ENCODE measurements at places on chromosomes 5 and 9.

GRCh38 chr5:15704397-15704947 lies 204.5 kb downstream of the FBXL7 start:
- DNase-seq = no peak

DNA sequence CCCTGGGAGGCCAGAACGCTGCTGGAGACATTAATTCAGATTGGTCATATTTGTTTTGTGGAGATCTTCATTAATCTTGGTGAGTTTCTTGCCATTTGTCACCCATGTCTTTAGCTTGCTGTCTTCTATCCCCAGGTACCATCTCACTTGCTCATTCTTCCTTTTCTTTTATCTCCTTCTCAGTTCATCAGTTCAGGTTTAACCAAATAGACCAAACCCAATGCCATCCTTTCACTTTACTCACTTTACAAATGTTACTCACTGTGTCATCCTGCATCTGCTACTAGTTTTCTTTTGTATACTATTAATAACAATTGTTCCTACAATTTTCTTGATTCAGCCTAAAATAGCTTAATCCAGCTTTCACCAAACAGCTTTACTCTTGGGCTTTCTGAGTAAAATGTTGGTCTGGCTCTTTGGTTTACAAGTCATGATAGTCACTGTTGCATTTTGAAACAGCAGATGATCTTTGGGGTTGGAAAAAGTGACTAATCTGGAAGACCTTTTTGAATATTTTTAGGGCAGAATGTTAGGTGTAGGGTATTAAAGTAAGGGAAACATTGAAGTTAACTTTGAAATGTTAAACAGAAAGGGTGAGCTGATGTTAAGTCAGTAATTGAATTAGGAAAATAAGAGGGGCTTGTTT lies 246.9 kb downstream of the ZSWIM6 start:
- DNase-seq = no peak

DNA sequence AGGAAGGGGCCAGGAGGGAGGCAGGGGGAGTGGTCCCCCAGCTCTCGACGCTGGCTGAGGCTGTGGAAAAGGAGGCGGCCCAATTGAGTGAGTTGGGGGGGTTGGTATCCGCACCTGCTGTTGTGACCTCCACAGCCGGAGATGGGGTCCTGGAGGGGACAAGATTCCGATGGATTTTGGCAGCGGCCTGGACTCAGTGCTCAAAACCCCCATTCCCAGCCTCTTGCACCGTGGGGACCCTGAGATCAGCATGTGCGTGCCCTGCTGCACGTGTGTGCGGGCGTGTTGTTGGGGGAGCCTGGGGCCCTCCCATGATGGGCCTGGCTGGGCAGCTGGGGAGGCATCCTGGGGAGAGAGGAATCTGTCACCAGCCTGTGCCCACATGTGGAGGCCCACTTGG lies 15.0 kb downstream of the CNTFR start:
- no peak for DNase-seq

- DNase-seq = peak; percentile 60
Observed at GRCh38 chr5:79236362-79236969, 535 bp downstream of the JMY start.

GRCh38 chr5:40797273-40798011 lies 732 bp downstream of the PRKAA1 start:
- peak; percentile 87 for DNase-seq

DNA sequence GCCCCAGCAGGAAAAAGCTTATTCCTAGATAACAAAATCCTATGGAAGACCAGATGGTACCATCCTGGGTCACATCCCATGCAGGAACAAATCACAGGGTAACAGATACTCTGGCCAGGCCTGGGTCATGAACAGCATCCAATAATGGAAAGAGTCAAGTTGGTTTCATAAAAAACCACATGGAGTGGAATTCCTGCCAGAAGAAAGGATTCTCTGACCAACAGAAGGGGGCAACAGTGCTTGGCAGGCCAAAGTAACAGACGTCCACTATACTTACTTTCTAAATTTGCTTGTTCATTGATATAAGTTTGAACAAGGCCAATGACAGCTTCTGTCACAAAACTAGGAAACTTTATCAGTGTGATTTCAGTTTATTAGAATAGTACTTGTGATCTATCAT lies 273.5 kb downstream of the ARRDC3 start:
- peak; percentile 13 for DNase-seq

DNA sequence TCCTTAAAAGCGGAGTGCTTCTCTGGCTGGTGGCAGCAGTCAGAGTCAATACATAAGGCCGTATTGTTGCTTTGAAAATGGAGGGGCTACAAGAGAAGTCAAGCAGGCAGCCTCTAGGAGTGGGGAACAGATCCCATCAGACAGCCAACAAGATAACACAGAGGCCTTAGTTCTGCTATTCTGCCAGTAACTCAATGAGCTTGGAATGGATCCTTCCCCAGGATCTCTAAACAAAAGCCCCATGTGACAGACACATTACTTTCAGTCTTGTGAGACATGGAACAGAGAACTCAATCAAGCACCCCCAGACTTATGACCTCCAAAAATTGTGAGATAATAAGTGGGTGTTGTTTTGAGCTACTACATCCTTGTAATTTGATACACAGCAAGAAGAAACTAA lies 158.6 kb downstream of the RFX3 start:
- DNase-seq = no peak

DNA sequence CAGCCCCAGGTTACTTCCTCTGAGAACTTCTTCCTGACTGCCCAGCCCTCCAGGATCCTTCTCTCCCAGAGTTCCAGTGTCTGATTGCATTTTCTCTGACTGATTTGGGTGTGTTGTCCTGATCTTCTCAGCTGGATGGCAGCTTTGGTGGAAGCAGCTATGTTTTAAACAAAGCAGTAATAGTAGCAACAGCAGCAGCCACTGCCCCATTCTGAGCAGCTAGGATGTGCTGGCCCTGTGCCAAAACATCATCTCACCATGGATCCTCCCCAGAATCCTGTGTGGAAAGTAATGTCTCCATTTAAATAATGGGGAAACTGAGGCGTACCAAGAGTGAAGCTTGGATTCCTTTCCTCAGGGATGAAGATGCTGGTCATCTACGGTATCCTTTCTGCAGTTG lies 46.4 kb upstream of the PSD2 start:
- DNase-seq = no peak

- no peak for DNase-seq
Observed at GRCh38 chr5:100424787-100425186, 110.4 kb upstream of the FAM174A start.

DNA sequence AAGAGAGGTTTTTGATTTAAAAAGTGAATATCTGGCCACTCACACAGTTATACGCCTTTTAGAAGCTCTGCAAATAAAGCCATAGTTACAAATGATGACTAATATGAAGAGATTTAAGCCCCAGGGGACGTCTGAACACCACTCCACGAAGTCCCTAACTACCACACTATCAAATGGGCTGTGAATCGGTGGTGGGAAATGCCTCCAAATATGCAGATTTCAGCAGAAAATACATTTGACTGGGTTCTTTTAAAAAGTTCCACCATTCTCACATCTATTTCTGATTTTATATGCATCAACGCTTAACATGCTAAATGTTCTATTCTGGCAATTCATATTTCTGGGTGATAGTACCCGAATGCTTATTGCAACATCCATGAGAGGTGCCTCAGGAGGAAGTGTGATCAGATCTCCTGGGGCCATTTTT lies 22.5 kb downstream of the TICAM2 start:
- DNase-seq = peak; percentile 79

DNA sequence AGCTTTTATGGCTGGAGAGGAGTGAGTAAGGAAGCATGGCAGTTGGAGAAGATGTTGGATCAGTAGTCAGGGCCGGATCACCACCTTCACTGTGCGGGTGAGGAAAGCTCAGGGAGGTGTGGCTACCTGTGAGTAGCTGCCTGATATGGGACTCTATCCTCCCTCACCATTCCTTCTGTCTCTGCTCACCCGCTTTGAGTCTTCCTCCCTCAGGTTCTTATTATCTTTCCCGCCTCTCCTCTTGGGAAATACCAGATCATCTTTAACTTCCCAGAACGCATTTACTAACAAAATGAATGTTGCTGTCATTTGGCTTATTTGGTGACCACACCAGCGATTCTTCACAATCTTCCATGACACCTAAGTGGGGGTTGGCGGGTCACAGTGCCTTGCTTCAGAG lies 140.7 kb upstream of the GPR151 start:
- DNase-seq = no peak

DNA sequence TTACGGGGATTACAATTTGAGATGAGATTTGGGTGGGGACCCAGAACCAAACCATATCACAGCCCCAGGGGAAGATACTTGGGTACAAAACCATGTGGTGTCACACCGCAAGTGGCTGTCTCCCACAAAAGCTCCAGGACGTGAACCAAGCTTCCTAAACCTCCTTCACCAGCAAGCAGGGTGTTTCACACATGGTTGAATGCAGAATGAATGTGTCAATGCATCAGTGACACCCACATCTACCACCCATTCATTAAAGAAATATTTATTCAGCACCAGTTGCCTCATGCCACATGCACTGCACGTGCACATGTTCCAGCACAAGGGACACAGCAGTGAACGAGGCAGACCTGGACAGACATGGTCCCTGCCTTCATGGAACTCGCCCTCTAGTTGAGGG lies 70.9 kb upstream of the SPOCK1 start:
- no peak for DNase-seq

GRCh38 chr9:69621730-69622460 lies 50.3 kb downstream of the APBA1 start:
- DNase-seq = no peak

DNA sequence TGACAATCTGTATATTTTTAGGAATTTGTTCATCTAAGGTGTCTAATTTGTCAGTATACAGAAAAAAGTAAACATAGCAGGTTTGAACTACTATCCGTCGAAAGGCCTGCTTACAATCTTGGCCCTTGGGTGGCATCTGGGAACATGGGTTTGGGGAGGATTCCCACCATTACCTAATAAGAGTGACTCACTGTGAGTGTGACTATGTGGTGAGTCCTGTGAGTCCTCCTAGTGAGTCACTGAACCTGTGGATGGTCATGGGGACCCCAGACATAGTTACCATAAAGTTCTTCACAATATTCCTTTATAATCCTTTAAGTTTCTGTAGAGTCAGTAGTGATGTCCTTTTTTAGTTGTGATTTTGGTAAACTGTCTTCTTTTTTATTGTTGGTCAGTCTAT lies 37.0 kb downstream of the RNF130 start:
- DNase-seq = peak; percentile 67

Data from ELR (cell line).